ENCODE measurements at places on chromosomes 4 and X. TPM values are rescaled to one million over a fixed set of nuclear protein-coding genes. Genes with fewer than 3 reads are reported as not detected.
A peak's percentile ranks its signal among the peaks of the same experiment; 100 is the strongest.

Gene PKD2
- total RNA-seq: 33.5 TPM

GRCh38 chrX:70172964-70173363, 4.3 kb upstream of the DGAT2L6 start:
- no peak for DNase-seq

- DNase-seq: no peak
Measured at GRCh38 chr4:64796581-64796980, 387.3 kb upstream of the TECRL start.

Gene GLUD2
- total RNA-seq: 0.33 TPM

DNA sequence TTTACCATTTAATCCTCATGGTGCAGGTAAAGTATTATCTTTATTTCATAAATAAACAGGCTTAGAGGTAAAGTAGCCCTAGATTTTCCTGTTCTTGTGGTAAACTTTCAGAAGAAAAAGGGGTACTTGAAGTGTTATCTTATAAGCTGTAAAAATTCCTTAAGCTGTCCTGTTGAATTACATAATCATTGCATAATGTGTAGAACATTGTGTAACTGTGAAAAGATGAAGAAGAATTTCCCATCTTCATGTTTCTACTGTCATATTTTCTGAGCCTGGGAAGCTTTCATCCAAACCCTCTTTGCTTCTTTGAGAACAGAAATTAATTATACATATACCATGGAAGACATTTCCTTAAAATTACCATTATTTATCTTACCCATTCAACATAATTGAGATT, 90.5 kb downstream of the ELOVL6 start:
- DNase-seq: no peak

DNA sequence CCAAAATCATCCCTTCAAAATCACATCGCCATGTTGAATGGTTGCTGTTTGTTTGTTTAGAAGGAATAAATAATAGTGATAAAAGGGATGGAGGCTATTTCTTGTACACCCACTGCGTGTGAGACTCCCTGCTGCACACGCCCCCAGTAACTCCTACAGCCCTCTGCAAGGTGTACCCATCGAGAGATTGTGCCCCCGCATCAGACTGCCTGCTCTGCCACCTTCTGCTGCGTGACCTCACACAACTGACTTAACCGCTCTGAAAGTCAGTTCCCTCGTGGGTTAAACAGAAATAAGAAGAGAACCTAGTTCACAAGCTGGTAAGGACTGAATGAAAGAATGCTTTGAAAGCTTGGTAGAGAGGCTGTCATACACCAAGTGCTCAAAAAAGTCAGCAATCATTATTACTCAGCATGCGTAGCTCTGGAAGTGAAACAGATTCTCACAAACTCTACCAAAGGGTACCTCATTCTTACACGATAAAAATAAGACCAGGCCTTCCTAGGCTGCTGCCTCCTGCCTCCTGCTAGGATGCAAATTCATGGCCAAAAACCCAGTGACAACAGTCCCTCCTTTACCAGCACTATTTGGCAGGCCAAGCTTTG, 147.1 kb downstream of the CPEB2 start:
- no peak for DNase-seq

DNA sequence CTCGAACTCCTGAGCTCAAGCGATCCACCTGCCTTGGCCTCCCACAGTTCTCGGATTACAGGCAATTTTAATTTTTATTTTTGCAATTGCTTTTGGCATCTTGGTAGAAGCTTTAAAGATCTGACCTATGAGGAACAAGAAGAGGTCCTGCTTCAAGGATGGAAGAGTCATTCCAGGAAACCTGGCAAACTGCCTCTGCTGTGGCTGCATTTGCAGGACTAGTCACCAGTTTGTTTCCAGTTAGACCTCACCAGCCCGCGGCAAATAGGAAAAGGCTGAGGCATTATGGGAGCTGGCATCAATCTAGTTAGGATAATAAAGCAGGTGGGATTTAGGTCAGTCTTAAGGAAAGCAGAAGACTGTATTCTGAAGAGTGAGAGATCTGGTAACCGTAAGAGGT, 51.9 kb upstream of the LAS1L start:
- DNase-seq: no peak

GRCh38 chrX:68693481-68694434, 46.3 kb downstream of the STARD8 start:
- DNase-seq: peak; percentile 75

DNA sequence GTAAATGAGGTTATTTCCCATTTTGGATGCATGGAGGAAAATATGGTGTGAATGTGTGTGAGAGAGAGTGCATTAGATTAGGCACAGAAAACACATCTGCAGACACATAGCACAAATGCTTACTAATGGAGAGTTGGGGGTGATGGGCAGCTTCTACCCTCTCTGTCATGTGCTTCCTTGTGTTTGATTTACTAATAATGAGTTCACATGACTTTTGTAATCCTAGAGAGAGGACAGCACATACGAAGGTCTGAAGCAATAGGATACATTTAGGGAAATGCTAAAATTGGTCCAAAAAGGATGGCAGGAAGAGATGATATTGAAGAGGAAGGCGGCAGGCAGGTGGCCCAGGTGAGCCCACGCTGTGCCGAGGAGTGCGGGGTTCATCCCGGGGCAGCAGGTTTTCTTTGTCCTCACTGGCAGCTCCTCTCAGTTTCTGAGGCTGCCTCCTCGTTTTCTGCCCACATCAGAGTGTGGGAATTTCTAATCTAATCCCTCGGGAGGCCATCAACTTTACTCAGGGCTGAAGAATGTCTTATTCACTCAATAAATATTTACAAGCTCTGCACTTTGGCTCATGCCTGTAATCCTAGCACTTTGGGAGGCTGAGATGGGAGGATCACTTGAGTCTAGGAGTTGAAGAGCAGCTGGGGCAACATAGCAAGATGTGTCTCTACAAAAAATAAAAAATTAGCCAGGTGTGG, 15.9 kb upstream of the MAP9 start:
- no peak for DNase-seq

- no peak for DNase-seq
Measured at GRCh38 chr4:43047058-43047457, 154.5 kb downstream of the GRXCR1 start.

- DNase-seq: no peak
Measured at GRCh38 chr4:99803566-99804101, 13.0 kb upstream of the DAPP1 start.

Gene NSDHL
- total RNA-seq: 43.4 TPM

Gene IQSEC2
- total RNA-seq: 9.9 TPM

Gene CTAG1A
- not detected for total RNA-seq

Gene DUX4
- total RNA-seq: not detected

Gene TBC1D8B
- total RNA-seq: 6.6 TPM

DNA sequence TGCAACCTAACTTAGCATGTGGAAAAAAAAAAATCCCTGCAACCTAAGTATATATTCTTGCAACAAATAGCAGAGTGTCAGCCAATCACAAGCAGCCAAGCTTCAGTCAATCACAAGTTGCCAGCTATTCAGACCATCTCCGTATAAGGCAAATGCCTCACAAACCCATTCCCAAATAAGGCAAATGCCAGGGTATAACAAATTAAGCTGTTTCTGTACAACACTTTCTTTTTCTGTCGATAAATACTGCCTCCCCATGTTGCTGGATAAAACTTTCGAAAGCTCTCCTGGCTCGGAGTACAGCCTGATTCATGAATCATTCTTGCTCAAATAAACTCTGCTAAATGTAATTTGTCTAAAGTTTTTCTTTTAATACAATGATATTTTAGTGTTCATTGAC, 460.7 kb upstream of the SMIM31 start:
- no peak for DNase-seq

Gene TRIM60
- total RNA-seq: not detected

Gene MAML3
- 20.1 TPM for total RNA-seq

Gene MAGEA8
- total RNA-seq: not detected

Gene CXXC4
- total RNA-seq: not detected

Gene ART3
- total RNA-seq: not detected

Gene GPRASP2
- total RNA-seq: 5.3 TPM

Gene SPP1
- not detected for total RNA-seq

GRCh38 chrX:19243431-19243830, 100.3 kb upstream of the PDHA1 start:
- DNase-seq: no peak

- DNase-seq: no peak
Measured at GRCh38 chrX:48966796-48967579, 4.7 kb downstream of the KCND1 start.

DNA sequence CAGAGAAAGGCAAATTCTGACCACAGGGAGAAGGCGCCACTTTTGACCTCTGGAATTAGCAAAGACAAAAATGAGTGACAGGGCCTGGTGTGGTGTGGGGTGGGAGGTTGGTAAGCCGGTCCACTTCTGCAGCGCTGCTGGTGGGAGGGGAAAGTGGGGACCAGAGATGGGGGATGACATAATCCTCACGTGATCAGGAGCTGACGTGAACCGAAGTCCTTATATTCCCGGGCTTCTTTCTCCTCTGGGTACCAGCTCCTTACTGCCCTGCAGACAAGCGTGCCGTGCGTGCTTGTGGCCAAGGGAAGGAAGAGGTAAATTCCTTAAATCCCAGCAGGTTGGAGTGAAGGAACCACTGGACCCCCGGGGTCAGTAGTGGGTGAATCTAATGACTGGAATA, at the start of gene TCEAL7:
TCEAL7 (plus strand) TSS at position 249 of the 400 bp plus-strand sequence. CDS start 1,165 bp downstream, outside the sequence.
- no peak for DNase-seq

DNA sequence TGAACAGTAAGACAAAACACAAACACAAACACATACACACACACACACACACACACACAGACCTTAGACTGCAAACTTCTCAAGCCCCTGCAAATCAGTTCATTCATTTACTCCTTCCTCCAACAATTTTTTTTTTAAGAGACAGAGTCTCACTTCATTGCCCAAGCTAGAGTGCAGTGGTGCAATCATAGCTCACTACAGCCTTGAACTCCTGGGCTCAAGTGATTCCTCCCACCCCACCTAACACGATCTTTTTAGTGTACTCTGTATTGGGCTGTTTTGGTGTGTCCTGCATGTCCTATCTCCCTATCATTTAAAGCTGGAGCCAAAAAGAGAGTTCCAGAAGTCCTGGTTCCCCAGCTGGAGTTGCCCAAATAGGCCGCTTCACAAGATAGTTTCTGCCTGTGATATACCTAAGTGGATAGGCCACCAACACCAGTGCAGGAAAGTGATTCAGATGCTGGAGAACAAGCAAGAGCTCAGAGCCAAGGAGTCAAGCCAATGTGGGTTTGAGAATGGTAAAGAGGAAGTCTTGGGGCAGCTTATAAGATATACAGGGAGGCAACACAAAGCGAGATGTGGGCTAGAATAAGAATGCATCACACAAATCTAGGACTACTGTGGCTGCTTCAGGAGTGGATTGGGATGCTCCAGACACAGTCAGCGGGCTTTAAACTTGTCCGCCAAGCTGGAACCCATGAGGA, 85.4 kb upstream of the RAPGEF2 start:
- DNase-seq: no peak

Gene ZNF157
- total RNA-seq: not detected

GRCh38 chr4:184477201-184477999, 3.0 kb upstream of the IRF2 start:
- no peak for DNase-seq

- no peak for DNase-seq
Measured at GRCh38 chr4:14180166-14180565, 552.6 kb upstream of the BOD1L1 start.

DNA sequence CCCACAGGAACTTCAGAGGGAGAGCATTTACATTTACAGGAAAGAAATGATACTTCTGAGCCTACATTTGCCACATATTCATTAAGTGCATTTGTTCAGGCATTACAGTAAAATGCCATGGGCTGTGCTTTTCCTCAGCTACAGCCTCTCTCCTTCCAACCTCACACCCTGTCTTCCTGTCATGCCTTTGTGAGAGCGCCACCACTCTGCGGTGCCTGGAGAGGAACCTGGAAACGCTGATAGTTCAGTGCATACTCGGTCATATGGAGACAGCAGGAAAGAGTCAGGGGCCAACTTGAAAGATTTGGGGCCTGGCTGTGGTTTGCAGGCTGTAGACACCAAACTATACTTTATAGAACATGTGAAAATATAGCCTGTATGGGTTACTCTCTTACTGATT, 40.5 kb downstream of the NFKB1 start:
- no peak for DNase-seq

- DNase-seq: no peak
Measured at GRCh38 chr4:142955501-142955900, 109.4 kb upstream of the INPP4B start.

DNA sequence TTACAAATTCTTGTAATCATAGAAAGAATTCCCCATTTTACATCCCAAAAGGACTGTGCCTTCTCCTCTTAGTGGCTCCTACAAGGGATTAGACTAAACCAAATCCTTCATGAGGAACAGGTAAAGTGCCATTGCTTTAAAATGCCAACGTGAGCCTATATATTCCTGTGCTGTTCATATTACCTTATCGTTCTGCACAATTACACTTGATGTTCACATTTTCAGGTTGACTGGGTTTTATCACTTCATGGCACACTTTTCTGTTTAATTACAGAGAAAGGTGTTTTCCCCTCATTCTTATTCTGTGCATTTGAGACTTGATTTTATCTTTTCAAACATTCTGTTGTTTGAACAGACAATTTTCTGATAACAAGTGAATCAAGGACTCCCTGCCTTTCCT, 645.6 kb upstream of the FTHL17 start:
- DNase-seq: no peak

DNA sequence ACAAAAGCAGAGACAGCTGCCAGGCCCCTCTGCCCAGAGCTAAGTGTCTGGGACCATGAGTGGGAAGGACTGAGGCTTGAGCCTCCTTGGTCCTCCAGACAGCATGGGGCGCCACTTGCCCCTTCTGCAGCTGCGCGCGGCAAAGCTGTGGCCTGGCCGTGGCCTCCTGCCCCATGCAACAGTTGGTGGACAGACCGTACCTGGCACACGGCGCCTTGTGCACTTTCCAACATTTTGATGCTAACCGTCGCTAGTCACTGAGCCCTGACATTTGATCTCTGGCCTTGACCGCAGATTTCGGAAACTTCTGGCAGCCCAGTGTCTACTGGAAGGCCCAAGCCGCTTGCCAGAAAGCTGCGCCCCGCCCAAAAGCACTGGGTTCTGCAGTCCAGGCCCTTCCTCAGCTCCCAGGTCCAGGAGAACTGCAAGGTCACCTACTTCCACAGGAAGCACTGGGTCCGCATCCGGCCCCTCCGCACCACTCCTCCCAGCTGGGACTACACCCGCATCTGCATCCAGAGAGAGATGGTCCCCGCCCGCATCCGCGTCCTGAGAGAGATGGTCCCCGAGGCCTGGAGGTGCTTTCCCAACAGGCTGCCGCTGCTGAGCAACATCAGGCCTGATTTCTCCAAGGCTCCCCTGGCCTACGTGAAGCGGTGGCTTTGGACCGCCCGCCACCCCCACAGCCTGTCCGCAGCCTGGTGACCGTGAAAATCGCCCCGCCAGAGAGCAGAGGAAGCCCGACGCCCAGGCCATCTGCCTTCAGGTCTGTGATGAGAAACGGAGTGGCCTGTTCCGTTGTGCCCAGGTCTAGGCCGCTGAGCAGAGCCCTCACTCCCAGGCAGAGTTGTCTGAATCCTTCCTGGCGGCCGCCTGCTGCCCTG, 35.3 kb upstream of the CA5B start:
- no peak for DNase-seq

Gene RAPGEF2
- 55.2 TPM for total RNA-seq

- no peak for DNase-seq
Measured at GRCh38 chr4:186760576-186760975, 36.9 kb upstream of the FAT1 start.
